ENCODE measurements at places on chromosomes 6 and 20.

DNA sequence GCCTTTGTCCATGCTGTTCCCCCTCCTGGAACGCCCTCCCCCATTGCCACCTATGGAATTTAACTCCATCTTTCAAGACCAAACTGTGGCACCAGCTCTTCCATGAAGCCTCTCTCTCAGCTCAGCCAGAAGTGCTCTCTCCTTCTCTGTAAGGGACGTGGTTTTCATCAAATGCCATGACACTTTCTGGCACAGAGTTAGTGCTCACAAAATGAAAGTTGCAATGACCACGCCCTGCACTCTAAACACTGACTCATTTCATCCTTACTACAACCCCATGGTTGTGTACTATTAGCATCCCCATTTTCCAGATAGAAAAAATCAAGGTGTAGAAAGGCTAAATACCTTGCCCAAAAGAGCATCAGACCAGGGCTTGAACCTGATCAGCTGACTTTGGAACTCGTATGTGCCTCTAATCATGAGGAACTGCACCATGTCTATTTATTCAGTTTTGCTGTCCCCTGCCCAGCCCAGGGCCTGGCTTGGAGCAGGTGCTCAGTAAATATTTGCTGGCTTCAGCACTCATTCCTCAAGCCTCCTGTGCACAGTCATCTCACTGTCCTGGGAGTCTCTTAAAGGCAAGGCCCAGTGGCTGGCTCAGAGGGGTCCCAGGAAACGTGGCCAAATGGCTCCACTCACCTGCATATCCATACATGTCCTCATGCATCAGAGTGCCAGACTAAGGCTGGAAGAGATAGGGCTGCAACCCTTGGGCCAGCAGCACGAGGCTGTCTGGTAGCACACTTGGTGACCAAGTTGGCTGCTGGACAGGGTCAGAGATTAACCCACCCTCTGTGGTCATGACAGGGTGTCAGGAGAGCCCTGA lies 77.9 kb downstream of the MRPL14 start:
- no peak for DNase-seq

- no peak for DNase-seq
Measured at GRCh38 chr6:82086944-82087343, 160.6 kb downstream of the IBTK start.

DNA sequence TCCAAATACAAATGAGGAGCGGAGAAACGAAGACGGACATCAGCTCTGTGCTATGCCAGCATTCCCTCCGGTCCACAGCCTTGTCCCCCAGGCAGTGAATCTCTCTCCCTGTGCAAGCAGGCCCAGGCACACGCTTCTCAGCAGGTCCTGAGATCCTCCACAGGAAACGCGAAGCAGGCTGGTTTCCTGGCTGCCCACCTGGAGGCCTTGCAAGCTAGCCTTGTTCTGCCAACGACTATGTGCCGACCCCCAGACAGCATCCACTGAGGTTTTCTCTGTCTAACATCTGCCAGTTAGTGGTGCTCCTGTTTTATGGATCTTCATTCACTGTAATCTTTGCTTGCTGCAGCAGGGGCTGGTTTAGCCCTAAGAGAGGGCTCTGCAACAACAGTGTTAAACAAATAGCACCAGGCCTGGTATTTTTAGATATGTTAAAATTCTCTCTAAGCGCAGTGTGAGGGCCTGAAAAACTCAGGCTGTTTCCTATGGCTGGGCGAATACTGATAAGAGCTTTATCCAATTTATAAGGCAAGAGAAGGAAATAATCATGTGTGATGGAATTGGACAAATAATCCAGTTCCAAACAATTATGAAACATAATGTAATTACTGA lies 386.0 kb upstream of the ARID1B start:
- no peak for DNase-seq

- DNase-seq, result peak; percentile 51
Measured at GRCh38 chr20:31835977-31836852, 9.2 kb downstream of the FOXS1 start.

- DNase-seq, result no peak
Measured at GRCh38 chr6:144725736-144726522, 440.8 kb downstream of the UTRN start.

GRCh38 chr20:33602826-33603590 lies 59.1 kb upstream of the C20orf144 start:
- no peak for DNase-seq

DNA sequence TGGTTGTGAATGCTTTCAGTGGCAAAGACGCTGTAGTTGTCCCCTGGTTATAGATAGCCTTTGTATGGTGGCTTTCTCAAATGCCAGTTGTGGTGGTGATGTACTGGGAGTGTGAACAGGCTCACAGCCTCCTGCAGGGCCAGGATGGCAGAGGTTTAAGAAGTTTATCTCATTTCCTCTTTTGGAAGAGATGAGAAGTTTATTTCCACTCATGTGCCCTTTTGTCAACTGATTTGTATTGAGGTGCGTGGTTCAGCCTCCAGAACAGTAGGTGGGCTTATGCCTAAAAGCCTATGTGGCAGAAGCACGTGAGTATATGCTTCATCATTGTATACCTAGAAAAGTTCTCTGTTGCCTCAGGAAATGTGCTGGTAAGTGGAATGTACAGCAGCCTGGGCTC lies 13.7 kb upstream of the ZFP57 start:
- DNase-seq, result no peak
